ENCODE measurements at places on chromosomes 5 and 9.

DNA sequence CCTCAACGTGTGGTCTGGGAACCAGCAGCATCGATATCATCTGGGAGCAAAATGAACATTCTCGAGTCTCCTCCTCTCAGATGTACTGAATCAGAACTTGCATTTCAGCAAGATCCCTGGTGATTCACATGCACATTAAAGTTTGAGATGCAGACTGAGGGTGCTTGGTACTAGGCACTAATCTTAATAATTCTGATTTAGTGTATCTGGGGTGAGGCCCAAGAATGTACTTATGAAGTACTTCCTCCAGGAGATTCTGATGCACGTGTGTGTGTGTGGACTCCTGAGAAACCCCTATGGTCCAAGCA lies 56.2 kb upstream of the EQTN start:
- no peak for DNase-seq

DNA sequence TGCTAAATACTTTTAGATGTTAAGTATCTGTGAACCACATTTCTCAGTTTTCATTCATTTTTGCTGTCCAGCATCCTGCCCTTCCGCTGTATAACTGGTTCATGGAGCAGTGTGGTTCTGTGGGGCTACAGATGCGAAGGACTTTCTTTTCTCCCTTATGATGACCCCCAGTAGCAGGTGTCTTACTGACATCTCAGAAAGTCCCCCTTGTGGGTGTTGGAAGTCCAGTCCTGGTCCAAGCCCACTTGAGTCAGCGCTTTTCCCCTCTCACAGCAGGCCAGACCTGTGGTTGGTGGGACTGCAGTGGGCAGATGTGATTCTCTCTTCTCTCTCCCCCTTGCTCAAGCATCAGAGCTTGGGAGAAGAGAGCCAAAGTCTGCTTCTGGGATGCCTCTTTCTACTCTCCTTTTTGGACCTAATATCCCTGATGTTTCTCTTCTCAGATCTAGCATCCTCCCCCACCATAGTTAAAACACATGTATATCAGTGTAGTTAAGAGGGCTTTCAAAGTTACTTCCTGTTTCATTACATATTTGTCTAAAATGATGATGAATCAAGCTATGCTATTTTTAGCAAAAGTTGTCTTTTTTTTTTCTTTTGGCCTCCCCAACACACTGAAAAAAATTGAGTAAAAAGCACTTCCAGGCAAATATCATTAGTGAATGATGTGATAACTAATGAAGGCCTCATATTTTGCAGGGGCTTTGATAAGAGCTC lies 119.5 kb upstream of the ZNF618 start:
- no peak for DNase-seq

- no peak for DNase-seq
Observed at GRCh38 chr9:15158064-15158463, 149.0 kb downstream of the TTC39B start.

DNA sequence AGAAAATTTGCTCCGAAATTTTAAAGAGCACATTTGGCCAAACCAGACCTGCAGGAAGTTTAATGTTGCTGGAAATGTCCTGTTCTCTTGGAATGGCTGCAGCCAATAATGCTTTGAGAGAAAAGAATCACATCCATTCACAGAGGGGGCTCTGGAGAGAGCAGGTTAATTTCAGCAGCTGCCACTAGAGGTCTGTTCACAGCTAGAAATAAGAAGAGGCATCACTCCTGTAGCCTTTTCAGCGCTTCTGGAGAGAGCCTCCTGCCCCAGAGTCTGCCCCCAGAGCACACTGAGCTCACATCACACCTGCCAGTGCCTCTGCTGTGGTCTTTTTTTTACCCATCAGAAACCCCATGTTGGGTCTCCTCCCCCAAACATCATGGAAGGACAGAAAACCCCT lies 124.8 kb upstream of the RAD23B start:
- peak; percentile 9 for DNase-seq

GRCh38 chr5:68378204-68378820 lies 162.8 kb downstream of the PIK3R1 start:
- no peak for DNase-seq

DNA sequence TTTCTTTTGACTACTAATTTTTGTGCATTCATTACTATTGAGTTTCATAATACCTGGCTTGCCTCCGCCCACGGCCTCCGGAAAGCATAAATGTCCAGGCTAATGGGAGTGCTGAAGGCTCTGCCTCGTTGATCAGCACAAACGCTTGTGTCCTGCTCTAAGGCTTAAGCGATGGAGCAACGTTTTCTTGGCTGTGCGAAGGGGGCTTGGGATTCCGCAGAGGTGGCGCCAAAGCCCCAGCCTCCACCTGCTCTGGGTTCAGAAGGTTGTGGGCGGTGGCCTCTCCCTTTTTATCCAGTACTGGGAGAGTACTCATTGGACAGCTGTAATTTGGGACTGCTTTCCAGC lies 19.7 kb downstream of the ANXA2R start:
- peak; percentile 36 for DNase-seq

GRCh38 chr9:83062651-83063527 lies at the start of gene RASEF:
Gene RASEF, minus strand, starts transcription at chr9:83063142. Its CDS starts 275 bp downstream, at chr9:83062867.
- no peak for DNase-seq

GRCh38 chr5:111670826-111671492 lies 86.0 kb downstream of the NREP start:
- no peak for DNase-seq

GRCh38 chr9:133131506-133131905 lies 10.5 kb upstream of the RALGDS start:
- no peak for DNase-seq

DNA sequence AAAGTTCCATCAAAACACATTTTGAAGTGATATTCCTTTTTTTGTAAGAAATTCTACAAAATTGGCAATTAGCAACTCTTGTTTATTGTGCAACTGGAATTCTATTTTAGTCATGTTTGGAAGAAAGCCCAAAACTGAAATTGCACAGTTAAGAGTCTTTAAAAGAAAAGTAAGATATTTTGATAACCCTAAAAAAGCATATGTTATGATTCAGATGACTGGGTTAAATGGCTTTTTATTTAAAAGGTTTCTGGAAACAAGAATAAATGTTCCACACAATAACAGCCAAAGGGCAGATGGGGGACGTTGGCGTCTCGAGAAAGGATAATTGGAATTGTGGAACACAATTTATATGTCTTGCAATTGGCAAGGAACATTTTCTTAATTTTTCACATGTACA lies 275.2 kb downstream of the CDH9 start:
- no peak for DNase-seq

DNA sequence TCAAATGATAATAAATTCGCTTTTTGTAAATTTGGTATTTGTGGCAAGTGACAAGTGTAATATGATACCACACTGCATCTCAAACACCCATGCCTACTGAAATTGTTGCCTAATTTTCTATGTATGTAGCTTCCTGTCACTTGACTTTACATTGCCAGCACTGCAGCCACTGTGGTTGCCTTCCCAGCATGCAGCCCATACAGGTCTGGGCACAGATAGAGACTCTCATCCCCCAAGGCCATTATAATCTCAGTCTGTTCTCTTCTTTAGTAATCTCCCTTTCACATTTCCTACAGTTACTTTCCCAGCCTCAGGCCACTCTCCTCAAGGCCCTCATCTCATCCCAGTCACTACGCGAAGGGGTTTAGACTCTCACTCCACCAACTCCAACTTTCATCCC lies 1200.6 kb downstream of the PTPRD start:
- no peak for DNase-seq

DNA sequence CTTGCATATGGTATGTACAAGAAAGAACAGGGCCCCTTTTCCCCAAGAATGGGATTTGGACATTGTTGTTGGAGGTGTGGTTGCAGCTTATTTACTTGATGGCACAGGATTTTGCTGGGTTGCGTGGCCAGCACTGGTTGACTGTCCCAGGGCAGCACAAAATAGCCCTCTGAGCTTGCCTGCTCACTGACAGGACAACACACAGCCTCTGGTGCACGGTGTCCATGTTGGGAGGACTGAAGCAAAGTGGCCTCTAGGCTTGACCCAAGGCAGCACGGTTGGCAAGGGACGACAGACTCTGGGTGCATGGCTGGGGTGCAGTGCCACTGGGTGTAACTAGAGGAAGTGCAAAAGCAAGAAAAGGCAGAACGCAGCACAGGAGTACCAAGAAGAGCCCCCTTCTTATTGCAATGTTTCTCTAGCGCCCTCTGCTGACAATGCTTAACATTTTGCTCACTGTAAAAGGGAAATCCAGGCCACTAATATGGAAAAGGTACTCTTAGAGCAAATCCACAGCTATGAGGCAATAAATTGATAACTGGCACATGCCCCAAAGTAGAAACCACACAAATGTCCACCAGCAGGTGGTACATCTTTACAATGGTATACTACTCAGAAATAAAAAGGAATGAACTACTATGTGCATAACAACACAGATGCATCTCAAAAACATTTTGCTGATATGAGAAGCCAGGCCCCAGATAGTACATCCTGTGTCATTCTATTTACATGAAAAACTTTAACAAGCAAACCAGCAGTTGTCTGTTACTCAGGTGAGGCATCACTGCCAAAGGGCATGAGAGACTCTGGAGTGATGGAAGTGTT lies 47.4 kb upstream of the BARX1 start:
- DNase-seq: peak; percentile 19

GRCh38 chr5:87831499-87831898 lies 418.8 kb upstream of the CCNH start:
- no peak for DNase-seq

- DNase-seq: no peak
Observed at GRCh38 chr5:80195837-80196400, 59.9 kb downstream of the SERINC5 start.

Measured in CD8-positive, alpha-beta T cell (primary cell).